Activated T-helper 1 cell treated with anti-CD3 and anti-CD28 coated beads, Interleukin-12 subunit alpha, Interleukin-12 subunit beta, Interleukin-2, Interleukin-4 antibody, amounts not matched to agents 30 ng/mL and 10 ng/mL and 1 ng/mL, durations not matched to agents 14 hours and 24 hours and 36 hours (primary cell): ENCODE measurements at places on chromosomes 7 and 10. TPM values are rescaled to one million over a fixed set of nuclear protein-coding genes. Genes with fewer than 3 reads are reported as not detected.

DNA sequence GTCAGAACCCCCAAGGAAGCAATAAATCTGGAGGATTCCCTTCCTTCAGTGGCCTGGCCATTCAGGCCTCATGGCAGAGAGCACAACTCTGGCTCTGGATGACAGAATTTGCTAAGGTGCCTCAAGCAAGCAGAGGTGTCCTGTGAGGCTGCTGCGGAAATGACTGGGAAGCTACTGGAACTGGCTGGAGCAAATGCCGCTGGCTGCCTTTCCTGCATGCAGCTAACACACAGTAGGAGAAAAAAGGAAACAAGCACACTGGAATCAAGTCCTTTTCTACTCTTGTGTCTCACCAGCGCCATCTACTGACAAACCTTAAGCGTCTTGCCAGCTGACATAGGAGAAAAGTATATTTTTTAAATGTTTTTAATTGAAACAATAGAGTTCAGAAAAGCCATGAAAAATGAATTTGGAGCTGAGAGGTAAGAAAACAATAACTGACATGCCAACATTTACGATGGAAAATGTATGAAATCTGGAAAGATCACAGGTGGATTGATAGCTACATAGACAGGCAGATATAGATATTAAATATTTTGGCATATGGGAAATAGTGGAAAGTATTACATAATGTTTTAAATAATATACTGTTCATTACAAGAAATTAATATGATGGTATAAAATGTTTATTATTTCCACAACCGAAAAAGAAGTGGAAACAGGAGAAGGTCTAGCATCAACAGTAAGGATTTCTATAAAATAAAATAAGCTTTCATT, 951.6 kb downstream of the ANKRD7 start:
- no peak for DNase-seq

GRCh38 chr10:80504158-80504811, 33.4 kb upstream of the SH2D4B start:
- DNase-seq, result no peak

BMPR1A gene
- 9.7 and 14.5 TPM in 2 replicates for total RNA-seq

DNA sequence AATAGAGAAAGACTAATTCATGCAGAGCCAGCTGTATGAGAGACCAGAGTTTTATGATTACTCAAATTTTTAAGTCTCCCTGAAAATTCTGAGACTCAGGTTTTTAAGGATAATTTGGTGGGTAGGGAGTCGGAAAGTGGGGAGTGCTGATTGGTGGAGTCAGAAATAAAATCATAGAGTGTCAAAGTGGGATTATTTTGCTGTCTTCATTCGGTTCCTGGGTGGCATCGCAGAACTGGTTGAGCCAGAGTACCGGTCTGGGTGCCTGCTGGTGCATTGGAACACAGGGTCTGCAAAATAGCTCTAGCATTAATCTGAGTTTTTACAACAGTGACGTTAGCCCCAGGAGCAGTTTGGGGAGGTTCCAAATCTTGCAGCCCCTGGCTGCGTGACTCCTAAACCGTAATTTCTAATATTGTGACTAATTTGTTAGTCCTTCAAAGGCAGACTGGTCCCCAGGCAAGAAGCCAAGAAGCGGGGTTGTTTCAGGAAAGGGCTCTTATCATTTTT, 32.4 kb downstream of the GPRIN2 start:
- DNase-seq, result no peak

GRCh38 chr10:70564901-70565351, 37.6 kb downstream of the PRF1 start:
- DNase-seq, result no peak

NRBF2 gene
- total RNA-seq, result 30.0 and 30.8 TPM in 2 replicates

DNA sequence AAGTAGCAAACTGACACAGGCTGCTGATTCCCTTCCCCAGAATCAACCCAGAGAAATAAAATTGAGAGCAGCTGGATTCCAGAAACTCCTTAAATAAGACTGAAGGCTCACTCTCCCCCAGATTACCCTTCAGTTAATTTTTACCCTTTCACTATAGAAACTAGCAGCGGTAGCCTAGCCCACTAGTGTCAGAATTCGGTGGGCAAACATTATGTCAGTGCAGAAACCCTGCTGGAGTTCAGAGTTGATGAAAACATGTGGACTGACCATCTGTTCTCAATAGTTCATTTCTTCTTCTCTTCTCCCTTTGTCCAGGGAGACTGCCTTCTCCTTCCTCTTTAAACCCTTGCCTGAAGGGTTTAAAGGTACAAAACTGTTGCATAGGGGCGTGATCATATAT, 100.1 kb downstream of the PODXL start:
- no peak for DNase-seq

- DNase-seq, result no peak
Observed at GRCh38 chr7:43460733-43461348, 122.1 kb upstream of the STK17A start.

GRCh38 chr7:99190359-99191009, 17.4 kb downstream of the KPNA7 start:
- no peak for DNase-seq

GRCh38 chr7:35736725-35737124, 41.8 kb upstream of the HERPUD2 start:
- no peak for DNase-seq

GRCh38 chr7:101171442-101171837, 6.1 kb upstream of the VGF start:
- no peak for DNase-seq

CYP3A7 gene
- not detected in 2 replicates for total RNA-seq

GRCh38 chr10:86100581-86101061, 266.0 kb downstream of the GRID1 start:
- no peak for DNase-seq

DNA sequence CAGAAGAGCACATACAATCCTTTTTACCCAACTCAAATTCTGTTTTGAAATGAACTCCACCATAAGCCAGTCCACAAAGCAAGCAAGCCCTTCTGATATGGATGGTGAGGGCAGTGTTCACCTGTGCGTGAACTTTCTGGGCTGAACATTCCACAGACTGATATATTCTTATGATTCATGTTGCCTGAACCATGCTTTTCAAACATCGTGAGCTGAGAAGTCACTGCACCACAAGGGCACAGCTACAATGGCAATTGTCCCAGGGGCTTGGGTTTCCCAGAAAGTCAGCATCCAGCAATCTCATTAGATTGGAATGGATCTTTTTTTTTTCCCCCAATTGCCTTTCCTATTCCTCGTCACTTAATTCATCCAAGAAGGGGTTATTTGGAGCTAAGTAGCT, 86.9 kb upstream of the ZNF438 start:
- no peak for DNase-seq
